ENCODE measurements at places on chromosomes 3 and 15.

GRCh38 chr3:11661052-11661656 lies 17.4 kb upstream of the VGLL4 start:
- DNase-seq: no peak

DNA sequence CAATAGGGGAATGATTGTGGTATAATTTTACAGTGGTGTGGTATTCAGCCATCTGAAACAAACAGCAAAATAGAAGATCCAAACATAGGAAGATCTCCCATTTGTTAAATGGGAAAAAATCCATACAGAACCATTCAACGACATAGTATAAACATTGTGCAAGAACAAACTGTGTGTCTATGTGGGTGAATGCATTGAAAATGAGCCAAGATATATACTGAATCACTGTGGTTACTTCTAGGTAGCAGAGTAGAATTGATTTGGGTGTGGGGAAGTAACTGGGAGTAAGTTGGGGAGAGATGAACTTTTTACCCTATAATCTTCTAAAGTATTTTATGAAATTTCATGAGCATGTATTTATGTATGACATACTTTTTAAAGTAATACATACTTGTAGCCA lies 123.1 kb upstream of the UMPS start:
- no peak for DNase-seq

DNA sequence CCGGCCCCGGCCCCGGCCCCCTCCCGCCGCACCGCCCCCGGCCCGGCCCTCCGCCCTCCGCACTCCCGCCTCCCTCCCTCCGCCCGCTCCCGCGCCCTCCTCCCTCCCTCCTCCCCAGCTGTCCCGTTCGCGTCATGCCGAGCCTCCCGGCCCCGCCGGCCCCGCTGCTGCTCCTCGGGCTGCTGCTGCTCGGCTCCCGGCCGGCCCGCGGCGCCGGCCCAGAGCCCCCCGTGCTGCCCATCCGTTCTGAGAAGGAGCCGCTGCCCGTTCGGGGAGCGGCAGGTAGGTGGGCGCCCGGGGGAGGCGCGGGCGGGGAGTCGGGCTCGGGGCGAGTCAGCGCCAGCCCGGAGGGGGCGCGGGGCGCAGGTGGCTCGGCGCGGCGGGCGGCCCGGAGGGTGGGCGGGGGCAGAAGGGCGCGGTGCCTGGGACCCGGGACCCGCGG lies 352 bp downstream of the CHRD start:
- no peak for DNase-seq

- DNase-seq: no peak
Observed at GRCh38 chr15:28100516-28101195, 1.5 kb upstream of the OCA2 start.

GRCh38 chr15:55914446-55914845 lies 79.0 kb downstream of the NEDD4 start:
- DNase-seq: no peak

DNA sequence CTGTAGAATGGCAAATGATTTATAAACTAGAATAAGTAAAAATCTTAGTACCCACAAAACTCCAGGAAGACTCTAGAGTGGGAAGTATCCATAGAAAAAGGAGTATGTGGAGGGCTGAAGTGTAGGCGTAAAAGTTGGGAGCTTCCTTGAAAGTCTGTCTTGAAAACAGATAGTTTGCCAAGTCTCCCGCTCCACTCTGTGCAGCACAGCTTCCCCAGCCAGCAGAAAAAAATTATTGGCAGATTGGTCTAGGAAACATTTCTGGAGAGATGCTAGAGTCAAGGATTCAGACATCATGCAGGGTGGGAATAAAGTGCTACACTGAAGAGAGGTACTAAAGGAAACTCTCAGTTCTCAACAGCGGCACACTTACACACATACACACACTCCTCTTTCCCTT lies 53.4 kb upstream of the CD200R1L start:
- no peak for DNase-seq

- no peak for DNase-seq
Observed at GRCh38 chr3:101852983-101853840, 3.9 kb downstream of the NFKBIZ start.

DNA sequence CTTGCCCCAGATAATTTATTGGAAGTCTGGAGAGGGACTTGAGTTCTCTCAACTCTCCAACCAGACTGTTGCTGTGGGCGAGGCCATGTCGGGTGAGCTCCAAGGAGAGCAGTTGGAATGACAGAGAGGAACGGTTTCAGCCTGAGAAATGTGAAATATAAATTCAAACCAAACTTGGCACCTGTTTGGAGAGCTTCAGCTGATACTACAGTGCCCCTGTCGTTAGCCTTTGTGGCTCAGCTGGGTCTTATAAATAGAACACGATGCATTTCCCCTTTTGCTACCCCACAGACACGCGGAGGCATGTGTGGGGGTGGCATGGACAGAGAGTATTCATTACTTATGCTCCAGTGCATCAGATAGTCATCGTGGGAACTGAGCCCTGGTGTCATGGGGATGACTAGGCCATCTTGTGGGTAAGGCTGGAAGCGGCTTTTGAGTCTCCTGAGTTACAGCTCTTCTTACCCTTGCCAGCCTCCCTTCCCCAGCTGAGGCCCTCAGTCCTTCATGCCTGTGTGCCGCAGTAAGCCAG lies 15.6 kb downstream of the SMAD3 start:
- peak; percentile 56 for DNase-seq

DNA sequence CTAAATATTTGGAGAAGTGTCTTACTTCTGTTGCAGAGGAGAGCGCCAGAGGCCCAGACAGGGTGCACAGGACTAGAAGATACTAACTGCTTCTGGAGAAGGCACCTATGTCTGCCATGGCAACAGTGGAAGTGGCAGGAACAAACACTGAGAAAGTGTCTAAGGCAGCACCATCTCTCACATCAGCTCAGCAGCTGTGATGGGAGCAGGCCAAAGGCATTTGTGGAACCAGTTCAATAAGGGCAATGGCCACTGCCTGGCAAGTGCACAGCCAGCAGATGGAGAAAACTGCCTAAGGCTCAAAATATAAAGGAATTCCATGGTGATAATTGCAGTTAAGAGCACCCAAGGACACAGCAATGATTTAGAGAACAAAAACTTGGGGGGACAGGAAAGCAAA lies 563.0 kb upstream of the CCDC54 start:
- no peak for DNase-seq

DNA sequence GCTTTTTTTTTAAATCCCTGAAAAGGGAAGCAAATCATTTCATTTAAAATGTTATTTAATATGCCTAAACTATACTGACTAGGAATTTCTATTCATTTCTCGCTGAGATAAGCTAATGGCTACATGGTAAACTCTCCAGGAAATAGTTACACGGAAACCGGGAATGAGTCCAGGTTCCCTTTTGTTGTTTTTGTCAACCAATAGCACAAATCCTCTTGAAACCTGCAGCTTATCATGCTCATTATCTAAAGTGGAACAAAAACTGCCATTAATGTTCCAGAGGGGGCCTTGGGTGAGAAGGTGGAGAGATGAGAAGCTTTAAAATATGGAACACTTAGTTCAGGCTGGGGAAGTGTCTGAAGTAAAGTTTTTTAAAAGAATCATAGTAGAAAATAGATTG lies 113.5 kb upstream of the ALCAM start:
- DNase-seq: no peak

DNA sequence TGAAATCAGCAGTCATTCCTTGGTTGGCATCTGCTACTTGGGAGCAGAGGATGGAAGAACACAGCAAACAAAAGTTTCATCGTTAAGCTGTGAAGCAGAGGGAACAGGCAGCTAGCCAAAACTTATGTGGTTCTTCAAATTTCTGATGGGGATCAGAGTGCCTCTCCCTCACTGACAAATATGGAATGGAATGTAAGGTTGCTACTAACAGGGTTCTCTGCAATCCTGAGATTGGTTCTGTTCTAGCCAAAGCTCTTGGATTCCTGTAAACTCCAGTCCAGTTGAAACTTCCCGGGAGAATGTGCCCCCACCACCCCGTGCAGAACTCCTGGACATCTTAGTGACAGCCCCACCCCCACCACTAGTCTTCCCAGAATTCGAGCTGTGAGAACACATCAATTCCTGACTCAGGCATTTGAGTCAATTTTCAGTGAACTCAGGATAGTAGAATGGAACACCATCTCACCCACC lies 55.9 kb upstream of the PHLDB2 start:
- DNase-seq: no peak

DNA sequence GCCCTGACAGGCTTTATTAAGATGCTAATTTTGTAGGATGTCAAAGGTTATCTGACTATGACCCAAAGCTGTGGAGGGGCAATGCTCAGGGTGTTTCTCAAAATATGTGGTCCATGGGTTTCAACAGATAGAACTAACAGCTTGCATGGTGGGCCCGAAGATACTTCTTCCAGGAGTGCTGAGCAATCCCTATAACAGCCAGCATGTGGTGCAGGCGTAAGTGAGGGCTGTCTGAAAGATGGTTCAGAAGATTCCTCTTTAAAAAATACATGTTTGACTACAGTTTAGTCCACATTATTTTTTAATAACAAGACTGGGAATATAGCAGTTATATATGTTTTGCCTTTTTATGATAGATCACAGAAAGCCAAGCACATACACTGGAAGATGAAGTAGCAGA lies 7.6 kb downstream of the SCG3 start:
- no peak for DNase-seq

- no peak for DNase-seq
Observed at GRCh38 chr3:59467476-59467875, 417.7 kb upstream of the CFAP20DC start.

DNA sequence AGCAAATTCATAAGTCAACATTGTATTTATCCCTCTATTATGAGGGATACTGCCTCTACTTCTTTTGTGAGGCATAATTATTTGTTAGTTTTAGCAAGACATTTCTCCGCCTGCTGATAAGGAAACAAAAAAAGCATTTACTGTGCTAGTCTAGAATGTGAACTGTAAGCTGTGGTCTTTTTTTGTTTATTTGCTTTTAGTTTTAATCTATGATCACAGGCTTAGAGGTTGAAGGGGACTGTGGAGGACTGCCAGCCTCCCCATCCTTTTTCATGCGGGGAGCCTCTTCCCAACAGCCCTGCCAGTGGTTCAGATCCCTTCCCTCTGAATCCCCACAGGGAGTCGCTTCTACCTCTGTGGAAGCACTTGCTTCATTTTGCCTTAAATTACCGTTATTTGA lies 331.0 kb upstream of the ROPN1 start:
- no peak for DNase-seq

- no peak for DNase-seq
Observed at GRCh38 chr3:35864871-35865270, 225.5 kb downstream of the ARPP21 start.

- no peak for DNase-seq
Observed at GRCh38 chr3:105347625-105348302, 18.9 kb upstream of the ALCAM start.

DNA sequence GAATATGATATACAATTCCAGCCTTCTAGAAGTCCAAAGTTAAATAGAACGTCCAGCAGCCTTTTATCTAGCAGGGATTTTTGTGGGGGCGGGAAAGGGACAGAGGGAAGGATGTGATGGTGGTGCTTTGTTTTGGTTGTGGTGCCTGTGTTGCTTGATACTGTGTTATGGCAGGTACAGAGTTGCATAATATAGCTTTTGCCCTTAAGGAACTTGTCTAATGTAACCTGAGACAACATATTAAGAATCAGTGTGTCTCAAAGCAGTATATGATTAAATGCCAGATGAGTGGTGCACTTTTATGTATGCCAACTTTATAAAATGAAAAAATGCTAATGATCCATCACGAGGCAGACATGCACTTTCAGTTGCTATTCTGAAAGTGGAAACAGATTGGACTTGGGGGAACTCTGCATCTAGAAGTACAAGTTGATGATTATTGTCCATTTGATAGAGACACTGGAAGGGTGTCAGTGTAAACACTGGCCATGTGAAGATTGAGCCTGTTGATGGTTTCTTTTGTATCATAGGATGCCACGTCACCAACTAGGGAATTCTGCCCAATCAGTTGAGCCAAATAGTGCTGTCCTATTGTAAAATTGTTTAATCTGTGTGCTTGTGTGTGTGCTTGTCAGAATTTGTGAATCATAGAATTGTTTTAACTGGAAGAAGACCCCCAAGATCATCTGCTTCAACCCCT lies 23.0 kb downstream of the NEO1 start:
- no peak for DNase-seq

GRCh38 chr3:89380016-89380415 lies 272.6 kb downstream of the EPHA3 start:
- DNase-seq: no peak

DNA sequence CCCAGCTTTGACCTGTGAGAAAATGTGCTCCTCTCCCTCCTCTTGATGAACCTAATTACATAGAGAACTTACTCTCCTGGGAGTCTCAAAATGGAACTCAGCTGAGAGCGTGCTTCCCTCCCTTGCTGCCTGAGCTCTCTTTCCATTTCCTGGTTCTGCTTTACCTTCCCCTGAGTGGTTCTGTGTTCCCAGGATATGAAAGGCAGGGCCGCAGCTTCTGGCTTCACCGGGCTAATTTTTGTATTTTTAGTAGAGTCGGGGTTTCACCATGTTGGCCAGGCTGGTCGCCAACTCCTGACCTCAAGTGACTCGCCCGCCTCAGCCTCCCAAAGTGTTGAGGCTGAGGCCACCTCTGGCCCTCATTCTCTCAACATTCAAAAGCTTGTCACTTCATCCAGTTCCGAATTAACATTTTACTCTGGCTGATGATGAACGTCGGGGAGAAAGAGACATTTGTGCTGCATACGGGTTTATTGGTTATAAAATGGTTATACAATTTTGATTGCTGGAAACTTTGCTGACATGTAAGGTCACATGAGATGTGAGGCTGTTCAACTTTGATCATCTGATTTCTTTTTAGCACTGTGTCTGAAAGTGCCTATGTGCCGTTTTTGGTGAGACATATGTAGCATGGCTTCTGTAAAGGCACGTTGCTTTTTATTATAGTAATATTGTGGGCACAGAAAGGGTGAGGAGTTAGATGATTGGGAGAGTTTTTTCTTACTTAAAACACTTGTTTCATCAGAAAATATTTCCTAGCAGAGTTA lies 6.6 kb downstream of the PLS1 start:
- DNase-seq: no peak

DNA sequence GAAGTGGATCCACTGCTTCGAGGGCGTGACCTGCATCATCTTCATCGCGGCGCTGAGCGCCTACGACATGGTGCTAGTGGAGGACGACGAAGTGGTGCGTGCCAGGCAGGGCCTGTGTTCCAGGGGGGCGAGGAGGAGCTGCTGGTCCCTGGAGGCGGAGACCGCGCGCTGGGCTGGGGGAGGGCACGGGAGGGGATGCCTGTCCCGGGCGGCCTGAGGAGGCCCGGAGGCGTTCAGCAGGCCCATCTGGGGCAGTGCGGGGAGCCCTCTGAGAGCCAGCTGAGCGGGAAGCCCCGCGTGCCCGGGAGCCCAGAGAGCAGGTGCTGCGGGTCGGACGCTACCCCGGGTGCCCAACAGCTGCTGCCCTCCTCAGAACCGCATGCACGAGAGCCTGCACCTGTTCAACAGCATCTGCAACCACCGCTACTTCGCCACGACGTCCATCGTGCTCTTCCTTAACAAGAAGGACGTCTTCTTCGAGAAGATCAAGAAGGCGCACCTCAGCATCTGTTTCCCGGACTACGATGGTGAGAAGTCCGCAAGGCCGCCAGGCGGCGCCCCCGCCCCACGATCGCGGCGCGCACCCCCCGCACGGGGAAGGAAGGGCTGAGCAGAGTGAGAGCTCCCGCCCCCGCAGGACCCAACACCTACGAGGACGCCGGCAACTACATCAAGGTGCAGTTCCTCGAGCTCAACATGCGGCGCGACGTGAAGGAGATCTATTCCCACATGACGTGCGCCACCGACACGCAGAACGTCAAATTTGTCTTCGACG lies 2.9 kb downstream of the GNAT1 start:
- peak; percentile 63 for DNase-seq

- no peak for DNase-seq
Observed at GRCh38 chr3:119175872-119176756, 2.7 kb downstream of the UPK1B start.

- DNase-seq: no peak
Observed at GRCh38 chr3:21672303-21672702, 78.7 kb downstream of the ZNF385D start.

Data from stimulated activated CD4-positive, alpha-beta T cell treated with anti-CD3 and anti-CD28 coated beads, Interleukin-4, amount 100 ng/mL, for 48 hours (primary cell).